Globus pallidus (tissue), 1 donor: ENCODE measurements at places on chromosomes 5 and 9.

DNA sequence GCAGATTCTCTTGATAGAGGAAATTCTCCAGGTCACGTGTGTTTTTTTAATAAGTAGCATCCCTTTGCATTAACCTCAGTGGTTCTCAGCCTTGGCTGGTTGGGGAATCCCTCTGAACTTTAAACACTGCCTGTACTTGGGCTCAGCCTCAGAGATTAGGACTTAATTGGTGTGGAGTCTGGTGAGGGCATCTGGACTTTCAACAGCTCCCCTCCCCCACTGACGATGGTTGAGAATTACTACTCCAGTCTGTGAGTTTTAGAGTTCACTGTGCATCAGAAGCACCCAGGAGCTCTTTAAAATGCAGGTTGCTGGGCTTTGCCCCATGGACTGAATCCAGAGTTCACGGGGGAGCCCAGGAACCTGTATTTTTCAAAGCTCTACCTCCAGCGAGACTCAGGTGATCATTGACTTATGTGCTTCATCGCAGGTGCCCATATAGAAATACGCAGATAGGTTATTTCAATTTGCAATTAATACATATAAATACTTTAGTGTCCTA is 71.4 kb downstream of the DAPK1 start:
- DNase-seq = no peak

GRCh38 chr5:32810804-32811203 is 99.7 kb downstream of the NPR3 start:
- no peak for DNase-seq

DNA sequence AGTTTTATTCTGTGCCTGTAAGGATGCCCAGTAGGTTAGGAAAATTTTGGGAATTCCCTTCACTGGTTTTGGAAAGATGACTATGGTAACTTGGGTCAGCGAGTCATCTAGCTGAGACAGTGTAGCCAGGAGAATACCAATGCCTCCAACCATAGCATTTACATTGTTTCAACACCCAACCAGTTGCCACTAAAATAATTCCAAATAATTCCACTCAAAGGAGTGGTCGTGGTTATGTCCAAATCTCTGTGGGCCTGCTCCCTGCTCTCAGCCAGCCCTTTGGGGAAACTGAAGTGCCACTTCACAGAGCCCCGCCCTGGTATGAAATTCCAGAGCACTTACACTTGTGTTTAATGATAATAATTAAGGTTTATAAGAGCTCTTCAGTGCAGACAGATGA is 310.5 kb downstream of the PLK2 start:
- no peak for DNase-seq

- no peak for DNase-seq
Measured at GRCh38 chr5:103021314-103021713, 98.6 kb downstream of the GIN1 start.

- no peak for DNase-seq
Measured at GRCh38 chr9:17339156-17339555, 204.3 kb downstream of the CNTLN start.

DNA sequence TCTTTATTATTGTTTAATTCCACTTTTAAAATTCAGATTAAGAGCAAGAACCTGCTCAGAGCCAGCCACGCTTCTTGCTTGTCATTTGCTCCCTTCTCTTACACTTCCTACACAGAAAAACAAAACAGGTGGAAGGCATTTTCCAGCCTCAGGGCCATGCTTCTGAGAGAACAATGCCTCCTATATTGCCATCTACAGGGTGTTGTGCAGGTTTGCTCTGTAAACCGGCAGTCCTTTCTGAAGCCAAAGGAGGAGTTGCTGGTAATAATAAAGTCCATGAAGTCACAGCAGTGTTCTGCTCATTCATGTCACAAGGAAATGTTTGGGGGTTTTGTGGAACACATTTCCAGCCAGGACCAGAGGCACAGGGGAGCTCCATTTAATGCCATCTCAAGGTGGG is 16.1 kb upstream of the PRLR start:
- DNase-seq = no peak

GRCh38 chr5:102855681-102856388 is 100.7 kb downstream of the PAM start:
- DNase-seq = no peak

GRCh38 chr5:34410411-34411139 is 245.6 kb upstream of the RAI14 start:
- DNase-seq = no peak

- DNase-seq = no peak
Measured at GRCh38 chr9:35736201-35736633, 3.8 kb downstream of the CREB3 start.

DNA sequence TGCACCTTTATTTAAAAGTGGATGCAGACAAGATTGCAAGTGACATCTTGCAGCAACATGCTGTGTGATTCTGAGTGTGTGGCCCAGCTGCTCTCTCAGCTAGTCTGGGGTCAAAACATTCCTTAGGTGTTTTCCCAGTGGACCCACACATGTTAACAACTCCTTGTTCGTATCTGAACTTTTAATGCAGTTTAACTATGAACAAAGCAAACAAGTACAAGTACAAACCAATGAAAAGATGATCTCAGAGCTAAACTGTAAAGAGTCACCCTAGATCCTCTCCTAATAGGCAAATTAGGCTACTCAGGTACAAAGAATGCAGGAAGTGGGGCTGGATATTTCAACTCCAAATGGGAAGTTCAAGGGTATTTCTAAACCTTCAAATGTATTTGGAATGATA is 108.4 kb downstream of the ENTREP1 start:
- DNase-seq = no peak

- no peak for DNase-seq
Measured at GRCh38 chr5:22044229-22044628, 808.9 kb downstream of the CDH12 start.

- DNase-seq = peak; percentile 18
Measured at GRCh38 chr5:110086658-110087388, 397.1 kb downstream of the MAN2A1 start.

DNA sequence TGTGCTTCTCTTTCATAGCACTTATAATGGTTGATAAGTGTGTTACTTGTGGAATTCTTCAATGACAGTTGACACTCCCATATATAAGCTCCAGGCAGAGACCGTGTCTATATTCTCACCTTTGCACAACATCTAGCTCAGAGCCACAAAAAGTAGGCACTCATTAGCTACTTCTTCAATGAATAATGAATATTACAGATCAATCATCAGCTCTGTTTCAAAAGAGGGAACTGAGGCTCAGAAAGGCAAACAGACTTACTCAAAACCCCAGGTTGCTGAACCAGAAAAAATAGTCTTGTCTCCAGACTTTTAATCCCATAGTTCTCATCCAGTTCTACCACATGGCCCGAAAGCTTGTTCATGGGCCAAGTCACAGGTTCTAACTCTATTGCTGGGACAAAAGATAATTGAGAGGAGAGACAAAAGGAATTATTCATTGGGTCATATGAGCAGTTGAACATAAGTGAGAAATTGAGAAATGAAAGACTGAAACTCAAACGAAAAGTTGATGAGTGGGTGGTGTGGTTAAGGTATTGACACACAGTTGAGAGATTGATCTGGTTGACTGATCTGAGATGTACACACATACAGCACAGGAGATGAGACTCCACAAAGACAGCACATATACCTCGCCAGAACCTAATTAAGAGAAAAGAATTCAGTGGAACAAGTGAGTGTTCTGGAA is 381.6 kb downstream of the EFNA5 start:
- peak; percentile 7 for DNase-seq

GRCh38 chr9:120951960-120952618 is 25.5 kb upstream of the TRAF1 start:
- DNase-seq = no peak

DNA sequence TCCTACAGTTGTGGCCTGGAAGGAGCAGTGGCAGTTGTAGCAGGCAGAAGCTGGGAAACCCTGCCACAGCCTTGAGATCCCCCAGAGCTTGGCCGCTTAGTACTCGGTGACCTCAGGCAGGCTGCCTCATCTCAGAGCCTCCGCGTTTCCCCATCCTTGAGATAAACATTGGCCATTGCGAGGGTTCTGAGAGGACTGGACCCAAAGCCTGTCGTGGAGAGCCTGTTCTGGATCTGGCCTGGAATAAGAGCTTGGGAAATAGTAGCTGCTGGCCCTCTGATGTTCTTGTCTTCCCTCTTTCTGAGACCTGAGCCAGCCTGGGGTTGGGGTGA is 1.3 kb downstream of the MIGA2 start:
- DNase-seq = no peak

DNA sequence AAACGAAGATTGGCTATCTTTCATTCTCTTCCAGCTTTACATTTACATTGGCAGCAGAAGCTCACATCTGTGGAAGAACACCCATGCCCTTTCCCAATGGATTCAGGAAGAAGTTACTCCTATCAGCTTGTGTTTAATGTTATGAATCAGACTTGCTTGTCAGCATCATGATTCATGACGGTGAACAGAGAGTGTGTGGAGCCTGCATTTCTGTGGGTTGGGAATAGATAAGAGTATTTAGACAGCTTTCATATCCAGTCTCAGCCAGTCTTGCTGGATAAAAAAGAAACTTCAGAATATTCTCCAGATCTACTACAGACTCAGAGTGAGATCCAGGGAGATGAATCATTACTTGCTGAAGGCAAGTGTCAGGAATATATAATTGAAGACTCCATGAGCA is 812.9 kb upstream of the ZNF608 start:
- no peak for DNase-seq

DNA sequence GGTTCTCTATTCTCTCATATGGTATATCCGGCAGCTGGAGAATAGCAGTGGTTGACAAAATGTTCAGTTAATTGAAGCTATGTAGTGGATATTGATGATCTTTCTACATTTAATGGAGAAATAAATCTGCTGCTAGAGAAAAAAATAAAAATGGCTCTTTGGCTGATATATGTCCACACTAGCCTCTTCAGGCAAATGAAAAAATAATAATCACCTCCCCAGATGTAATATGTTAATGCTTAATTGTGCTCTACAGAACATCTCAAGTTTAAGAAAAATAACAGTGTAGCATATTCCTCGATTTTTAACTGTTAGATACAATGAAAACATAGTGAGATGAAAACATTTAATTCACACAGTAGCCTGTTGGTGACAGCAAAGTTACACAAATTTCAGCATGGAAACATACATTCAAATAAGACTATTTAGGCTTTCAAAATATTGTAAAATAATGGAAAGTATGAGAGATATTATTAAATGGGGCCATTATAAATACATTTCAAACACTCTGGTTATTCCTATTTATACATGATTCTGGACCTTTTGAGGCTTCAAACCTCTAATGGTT is 543.0 kb downstream of the MAT2B start:
- no peak for DNase-seq

- DNase-seq = no peak
Measured at GRCh38 chr5:158465086-158465972, 606.4 kb upstream of the CLINT1 start.

GRCh38 chr9:109742776-109743348 is 37.1 kb upstream of the PALM2AKAP2 start:
- no peak for DNase-seq

- no peak for DNase-seq
Measured at GRCh38 chr5:140182803-140183367, 7.9 kb downstream of the CYSTM1 start.

- DNase-seq = no peak
Measured at GRCh38 chr5:74341221-74341620, 299.3 kb downstream of the ENC1 start.

DNA sequence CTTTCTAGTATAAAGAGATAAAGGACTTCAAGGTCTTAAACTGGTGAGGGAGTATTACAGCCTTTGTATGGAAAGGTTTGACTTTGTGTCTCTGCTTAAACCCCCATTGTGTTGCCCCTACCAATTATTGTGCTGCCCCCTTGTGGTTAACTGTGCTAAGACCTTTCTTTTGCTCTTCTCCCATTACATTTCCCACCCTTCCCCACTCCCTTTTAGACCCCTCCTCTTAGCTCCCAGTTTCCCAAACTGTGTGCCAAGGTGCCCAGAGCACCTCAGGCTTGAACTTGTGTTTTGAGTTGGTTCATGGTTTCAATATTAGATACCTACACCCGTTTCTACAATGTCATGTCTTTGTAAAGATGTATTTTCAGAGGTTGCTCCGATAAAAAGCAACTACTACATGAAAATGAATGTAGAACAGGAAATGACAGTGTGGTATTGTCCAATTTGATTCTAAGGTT is 2.9 kb downstream of the JAK2 start:
- peak; percentile 61 for DNase-seq

DNA sequence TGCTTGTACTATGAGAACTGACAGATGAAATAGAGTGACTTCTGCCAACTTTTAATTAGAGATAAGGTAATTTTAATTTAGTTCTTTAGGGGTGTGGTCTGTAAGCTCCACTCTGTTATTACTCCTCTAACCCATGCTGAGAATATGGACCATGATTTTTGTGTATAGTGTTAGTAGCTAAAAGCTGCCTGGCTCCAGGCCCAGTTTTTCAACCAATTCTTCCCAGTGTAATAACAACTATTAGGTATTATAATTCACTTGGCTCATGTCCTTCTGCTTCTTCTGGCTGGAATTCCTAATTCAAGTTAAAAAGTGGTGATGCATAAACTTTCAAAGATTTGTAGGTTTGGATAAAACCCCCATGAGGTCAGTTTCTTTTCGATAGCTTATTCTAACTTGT is 216.3 kb downstream of the ISL1 start:
- no peak for DNase-seq

DNA sequence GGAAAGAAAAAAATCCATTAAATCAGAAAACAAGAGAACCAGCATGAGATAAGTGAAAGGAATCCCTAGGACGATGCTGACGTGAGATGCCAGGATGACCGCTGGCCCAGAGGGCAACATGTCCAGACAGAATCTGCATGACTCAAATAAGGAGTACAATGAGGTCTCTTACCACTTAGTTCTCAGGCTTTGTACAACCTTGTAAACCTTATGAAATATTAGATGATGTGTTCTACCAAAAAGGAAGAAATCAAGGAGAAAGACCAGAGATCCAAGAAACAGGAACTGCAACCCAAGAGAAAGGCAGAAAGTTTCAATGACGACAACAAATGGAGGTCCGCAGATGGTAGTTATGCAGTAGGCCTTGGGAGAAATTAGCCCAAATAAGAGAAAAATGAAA is 2.8 kb upstream of the GPR150 start:
- DNase-seq = no peak

GRCh38 chr9:72773570-72773969 is 179.3 kb downstream of the ALDH1A1 start:
- no peak for DNase-seq

DNA sequence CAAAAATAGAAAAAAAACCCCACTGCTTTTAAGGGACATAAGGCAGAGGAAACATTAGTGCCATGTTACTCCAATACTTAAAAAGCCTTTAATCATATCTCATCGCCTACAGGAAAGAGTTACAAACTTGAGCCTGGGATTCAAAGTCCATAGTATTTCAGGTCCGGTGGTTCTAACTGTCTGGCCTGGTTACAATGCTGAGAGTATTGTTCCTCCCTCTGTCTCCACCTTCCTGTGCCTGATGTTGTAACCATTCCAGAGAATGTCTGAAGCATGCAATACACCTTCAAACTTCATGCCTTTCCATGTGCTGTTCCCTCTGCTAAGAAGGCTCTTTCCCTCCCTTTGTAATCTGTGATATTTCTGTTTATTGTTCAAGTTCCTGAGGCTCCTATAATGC is 41.6 kb upstream of the SLC36A2 start:
- no peak for DNase-seq

GRCh38 chr5:169651526-169651925 is 14.5 kb downstream of the DOCK2 start:
- no peak for DNase-seq
